Stimulated activated CD4-positive, alpha-beta T cell treated with anti-CD3 and anti-CD28 coated beads, Interleukin-4, amount 100 ng/mL, for 48 hours (primary cell): ENCODE measurements at places on chromosomes 7 and 10.

DNA sequence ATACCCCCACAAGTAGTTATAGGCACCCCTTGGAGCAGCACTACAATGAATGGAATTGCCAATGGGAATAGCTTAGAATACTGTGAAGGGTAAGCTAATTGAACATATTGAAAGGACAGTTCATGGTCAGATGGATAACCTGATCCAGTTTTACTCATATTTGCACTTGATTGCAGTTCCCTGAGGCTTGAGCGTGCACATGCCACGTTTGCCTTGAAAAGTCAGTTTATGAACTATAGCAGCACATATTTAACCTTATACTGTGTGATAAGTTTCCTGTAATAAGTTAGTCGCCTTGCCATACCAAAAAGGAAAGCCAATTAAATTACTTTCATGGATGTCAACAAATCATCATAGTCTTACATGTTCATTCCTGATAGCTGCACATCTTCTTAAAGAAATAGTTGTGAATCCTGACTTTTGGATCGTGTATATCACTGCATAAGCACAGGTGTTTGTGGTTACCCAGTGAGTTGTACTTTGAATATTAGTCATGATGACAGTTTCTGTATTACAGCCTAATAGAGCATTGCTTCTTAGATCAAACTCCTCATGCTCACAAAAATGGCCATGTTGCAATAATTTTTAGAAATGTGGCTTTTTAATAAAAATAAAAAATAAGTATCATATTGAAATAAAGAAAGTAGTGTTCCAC lies 21.6 kb downstream of the DNTT start:
- no peak for DNase-seq

GRCh38 chr10:93600446-93601145 lies 439 bp downstream of the RBP4 start:
- DNase-seq, result no peak

GRCh38 chr10:119283387-119283786 lies 76.0 kb downstream of the GRK5 start:
- no peak for DNase-seq

GRCh38 chr10:2329082-2329481 lies 591.8 kb upstream of the ADARB2 start:
- no peak for DNase-seq

- no peak for DNase-seq
These were observed 76.1 kb upstream of the POM121L12 start for GRCh38 chr7:52959336-52959735.

DNA sequence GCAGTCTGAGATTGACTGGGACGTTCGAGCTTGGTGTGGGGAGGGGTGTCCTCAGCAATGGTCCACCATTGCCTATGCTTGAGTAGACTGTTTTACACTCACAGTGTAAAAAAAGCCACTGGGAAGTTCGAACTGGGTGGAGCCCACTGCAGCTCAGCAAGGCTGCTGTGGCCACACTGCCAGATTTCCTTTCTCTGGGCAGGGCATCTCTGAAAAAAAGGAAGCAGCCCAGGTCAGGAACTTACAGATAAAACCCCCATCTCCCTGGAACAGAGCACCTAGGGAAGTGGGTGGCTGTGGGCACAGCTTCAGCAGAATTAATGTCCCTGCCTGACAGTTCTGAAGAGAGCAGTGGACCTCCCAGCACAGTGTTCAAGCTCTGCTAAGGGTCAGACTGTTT lies 80.3 kb downstream of the BICC1 start:
- DNase-seq, result no peak
